ENCODE measurements at places on chromosomes 12 and 14. TPM values are rescaled to one million over a fixed set of nuclear protein-coding genes. Genes with fewer than 3 reads are reported as not detected.

DNA sequence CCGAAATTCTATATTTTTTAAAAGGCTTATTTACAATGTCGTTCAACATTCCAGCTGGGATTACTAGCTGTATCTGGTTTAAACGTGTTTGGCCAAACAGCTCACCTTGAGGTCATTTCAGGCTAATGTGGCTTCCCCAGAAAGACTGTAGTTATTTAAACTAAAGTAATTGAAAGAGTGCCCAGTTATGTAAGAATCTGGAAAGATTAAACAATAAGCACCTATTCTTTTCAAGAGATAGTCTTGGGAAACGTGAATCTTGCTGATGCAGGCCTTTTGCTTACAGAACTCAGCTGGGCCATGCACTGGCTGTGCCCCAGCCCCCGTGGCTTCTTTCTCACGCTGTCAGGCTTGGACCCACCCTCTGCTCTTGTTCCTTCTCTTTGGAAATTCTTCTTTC is 24.4 kb downstream of the GLRX5 start:
- no peak for DNase-seq

Gene TESPA1
- total RNA-seq, result 4.6 TPM

Gene VTI1B
- 104 TPM for total RNA-seq

DNA sequence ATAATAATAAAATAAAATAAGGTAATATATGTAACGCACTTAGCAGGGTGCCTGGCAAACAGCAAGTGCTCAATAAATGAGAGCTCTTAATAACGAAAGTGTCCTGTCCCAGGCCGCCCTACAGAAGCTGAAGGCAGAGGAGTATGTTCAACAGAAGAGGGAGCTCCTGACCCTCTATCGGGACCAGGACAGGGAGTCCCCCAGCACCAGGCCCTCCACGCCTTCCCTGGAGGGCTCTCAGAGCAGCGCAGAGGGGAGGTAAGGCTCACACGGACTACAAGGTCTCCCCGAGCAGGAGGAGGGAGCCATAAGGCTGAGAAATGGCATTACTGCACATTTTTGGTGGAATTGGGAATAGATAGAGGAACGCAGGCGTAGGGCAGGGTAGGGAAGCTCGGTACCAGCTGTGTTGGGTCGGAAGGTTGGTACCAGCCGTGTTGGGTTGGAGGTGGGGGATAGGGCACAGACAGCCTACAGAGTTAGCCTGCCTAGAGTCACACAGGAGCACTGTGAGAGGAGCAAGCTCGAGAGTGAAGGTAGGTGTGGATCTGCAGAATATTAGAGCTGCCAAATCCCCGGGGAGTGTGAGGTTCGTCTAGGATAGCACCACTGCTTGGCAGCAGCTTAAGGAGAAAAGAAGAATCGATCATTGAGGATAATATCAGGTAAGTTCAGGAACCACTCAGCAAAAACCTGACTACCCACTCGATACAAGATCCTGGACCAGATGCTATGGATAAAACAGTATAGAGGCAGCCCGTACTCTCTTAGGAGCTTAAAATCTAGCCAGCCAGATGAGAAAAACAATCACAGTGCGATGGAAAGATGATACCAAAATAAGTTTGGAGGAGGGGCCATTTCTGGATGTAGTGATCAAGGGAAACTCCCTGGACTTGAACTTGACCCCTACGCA is 15.3 kb downstream of the TNFRSF1A start:
- no peak for DNase-seq

DNA sequence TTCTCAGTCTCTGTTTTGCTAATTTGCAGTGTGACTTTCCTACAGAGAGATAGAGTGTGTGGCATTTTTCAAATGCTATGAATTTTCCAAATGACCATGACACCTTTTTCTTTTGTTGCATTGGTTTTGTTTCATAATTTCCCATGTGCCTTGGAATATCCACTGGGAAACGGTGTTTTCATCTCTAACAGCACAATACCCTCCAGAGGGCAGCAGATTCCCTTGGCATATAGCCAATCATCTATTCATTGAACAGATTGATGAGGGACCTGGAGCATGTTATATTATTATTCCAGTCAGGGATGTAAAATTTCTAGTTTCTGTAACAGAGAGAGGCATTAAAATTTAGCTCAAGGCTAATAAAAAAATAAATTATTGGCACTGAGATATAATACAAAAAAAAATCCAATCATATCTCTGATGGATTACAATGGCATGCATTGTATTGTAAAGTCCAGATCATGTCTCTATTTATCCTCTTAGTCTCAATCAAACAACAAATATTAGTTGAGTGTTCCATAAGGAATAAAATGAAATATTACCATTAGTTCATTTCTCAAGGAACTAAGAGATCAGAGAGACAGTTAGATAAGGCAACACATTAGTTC is 29.6 kb upstream of the NTN4 start:
- DNase-seq, result no peak
